ENCODE measurements at places on chromosomes 7 and 10.

GRCh38 chr10:5502571-5503476, 3.5 kb upstream of the CALML5 start:
- no peak for DNase-seq

- no peak for DNase-seq
Measured at GRCh38 chr10:61623161-61623560, 39.6 kb upstream of the CABCOCO1 start.

DNA sequence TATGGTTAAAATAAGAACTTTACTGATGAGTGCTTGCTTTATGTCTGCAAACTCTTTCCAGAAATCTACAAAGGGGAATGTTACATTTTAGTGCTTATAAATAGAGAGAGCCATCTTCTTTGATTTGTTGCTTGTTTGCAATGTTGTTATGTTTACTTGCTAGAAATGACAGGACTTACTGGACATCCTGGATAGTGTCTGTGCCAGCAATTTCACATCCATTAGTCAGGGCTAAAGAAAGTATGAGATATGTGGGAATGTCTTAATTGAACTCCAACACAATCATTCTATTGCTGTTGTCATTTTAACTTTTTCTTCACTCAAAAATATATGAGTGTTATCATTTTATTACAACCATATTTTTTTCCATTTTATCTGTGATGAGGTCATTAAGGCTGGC, 453.2 kb downstream of the TNS3 start:
- DNase-seq: no peak

GRCh38 chr10:77940627-77941026, 14.1 kb upstream of the DLG5 start:
- no peak for DNase-seq

DNA sequence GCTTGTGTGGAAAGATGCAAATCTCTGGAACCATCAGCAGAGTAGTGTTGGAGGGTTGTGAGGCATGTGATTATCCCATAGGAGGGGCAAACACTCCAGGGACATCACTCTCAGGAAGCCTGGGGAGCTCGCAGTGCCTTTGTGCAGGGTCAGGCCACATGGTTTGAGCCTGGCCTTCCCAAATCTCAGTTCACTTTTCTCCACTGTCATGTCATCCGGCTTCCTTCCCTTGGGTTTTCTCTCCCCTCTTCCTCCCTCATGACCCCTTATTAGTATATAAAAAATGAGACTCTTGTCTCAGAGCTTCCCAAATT, 20.4 kb downstream of the TSPAN14 start:
- DNase-seq: no peak

- no peak for DNase-seq
Measured at GRCh38 chr10:5479481-5480161, 19.7 kb downstream of the CALML5 start.

DNA sequence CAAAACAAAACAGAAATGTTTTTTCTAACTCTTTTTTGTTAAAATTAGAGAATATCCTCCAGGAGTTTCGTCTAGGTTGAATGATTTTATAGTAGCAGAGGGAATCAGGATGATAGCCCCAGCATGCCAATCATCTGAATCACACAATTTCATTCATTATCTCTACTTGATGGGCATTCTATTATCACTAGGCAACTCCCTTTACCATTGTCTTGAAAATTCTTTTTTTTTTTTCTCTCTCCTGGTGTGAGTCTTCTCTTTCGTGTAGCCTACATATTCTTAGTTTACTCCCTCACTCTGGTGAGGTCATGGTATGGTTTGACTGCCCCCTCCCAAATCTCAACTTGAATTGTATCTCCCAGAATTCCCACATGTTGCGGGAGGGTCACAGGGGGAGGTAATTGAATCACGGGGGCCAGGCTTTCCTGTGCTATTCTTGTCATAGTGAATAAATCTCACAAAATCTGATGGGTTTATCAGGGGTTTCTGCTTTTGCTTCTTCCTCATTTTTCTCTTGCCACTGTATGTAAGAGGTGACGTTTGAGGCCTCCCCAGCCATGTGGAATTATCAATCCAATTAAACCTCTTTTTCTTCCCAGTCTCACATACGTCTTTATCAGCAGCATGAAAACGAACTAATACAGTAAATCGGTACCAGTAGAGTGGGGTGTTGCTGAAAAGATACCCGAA, 105.0 kb downstream of the OTUD1 start:
- no peak for DNase-seq

DNA sequence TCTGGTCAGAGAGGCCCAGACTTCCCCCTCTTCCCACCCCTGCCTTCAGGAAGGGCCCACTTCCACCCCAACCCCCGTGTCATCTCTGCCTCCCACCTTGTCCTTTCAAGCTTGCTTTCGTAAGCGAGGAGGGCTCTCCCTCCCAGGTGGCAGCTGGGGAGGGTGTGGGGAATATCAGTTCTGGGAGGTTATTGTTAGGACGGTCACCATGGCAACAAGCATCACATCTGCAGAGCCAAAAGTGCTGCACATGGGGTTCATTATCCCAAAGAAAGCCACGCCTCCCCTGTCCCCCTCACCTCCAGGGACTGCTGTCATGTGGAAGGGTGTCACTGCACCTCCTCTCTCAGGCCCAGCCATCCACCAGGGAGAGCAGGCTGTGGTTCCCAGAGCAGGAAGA, 2.6 kb upstream of the CAMK2B start:
- no peak for DNase-seq

GRCh38 chr7:156218544-156219306, 406.5 kb upstream of the SHH start:
- no peak for DNase-seq
